Stimulated activated CD4-positive, alpha-beta T cell treated with anti-CD3 and anti-CD28 coated beads, Interleukin-2, amount 100 ng/mL, for 4 hours (primary cell): ENCODE measurements at places on chromosomes 16 and 17.

DNA sequence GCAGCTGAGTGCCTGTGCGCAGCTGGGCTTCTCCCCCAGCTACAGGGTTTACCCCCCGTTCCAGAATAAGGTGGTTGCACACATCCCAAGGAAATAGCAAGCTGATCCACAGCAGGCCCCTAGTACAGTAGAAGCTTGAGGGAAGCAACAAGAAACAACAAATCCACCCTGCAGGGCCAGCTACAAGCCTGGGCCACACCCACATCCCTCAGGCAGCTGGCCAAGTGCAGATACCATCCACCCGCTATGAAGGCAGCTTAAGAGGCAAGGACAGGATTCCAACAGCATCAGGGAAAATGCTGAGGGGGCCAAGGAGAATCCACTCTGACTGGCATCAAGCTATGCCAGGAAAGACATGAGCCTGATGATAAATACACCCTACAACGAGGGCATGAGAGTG, 66.9 kb upstream of the RCVRN start:
- DNase-seq, result no peak

- DNase-seq, result no peak
Observed at GRCh38 chr17:12730931-12731521, 58.3 kb upstream of the ARHGAP44 start.

- DNase-seq, result peak; percentile 8
Observed at GRCh38 chr17:4175921-4176807, 33.2 kb downstream of the CYB5D2 start.

DNA sequence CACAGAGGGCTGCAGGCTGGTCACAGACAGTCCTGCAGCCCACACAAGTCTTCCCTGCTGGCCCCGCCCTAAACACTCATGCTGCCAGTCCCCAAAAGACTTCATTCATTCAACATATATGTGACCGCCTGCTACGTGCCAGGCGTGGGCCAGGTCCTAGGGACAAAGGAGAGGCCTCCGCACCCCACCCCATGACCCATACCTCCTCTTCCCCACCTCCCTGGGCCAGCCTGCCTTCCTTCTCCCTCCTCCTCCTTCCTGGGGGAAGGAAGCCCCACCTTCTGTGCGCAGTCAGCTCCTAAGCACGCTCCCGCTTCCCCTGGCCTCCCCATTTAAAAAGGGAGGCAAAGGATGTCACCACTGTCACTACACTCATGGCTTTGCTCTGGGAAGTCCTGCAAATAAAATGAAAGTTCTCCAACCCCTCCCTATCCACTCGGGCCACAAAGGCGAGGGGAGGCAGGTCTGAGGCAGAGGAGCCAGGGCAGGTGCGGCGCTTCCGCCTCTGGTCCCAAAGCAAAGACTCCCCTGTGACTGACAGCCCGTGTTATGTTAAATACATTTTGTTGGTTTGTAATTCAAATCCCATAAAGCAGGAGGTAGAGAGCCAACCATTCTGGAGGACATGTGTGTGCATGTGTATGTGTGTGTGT, 9.0 kb downstream of the DNAAF8 start:
- no peak for DNase-seq

DNA sequence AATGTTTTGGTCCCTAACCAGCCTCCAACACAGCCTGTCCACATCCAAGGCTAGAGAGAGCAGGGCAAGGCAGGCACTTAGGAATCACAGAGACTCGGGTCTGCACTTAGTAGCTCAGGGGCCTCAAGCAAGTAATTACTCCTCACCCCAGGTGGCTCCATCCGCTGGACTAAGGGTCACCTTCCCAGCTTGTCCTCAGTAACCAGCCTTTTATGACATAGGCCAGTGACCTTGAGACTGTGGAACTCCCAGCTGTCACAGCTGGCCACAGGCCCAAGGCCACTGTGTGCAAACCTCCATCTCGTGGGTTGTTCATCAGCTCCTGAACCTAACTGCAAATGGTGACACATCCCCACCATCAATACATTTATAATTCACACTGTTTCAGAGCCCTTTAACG, 68.6 kb downstream of the CDYL2 start:
- DNase-seq, result no peak

GRCh38 chr16:58028541-58029070, 3.1 kb downstream of the MMP15 start:
- DNase-seq, result no peak

DNA sequence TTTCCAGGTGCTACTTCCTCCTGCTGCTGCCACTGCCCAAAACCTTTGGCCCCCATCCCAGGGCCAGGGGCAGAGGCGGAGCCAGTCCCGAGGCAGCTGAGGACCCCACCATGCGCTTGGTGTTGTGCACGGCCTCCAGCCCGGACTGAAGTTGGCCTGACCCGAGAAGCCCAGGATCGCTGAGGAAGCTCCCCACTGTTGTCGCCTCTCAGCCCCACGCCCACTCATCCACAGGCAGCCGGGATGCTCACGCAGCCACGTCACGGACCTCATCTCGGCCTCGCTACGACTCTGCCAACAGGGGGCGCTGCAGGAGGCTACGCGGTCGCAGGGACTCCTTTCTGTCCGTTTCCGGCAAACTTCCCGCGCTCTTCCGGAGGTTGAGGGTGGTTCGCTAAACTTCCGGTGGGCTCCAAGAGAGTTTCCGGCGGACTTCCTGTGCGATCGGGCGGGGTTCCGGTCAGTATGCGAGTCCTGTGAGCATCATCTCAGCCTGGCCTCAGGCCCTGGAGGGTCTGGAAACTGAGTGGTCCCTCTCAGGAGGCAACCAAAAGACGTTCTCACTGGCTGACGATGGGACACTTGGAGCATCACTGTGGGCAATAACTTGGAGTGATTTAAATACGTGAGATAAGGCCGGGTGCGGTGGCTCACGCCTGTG, 12.4 kb downstream of the ZG16B start:
- peak; percentile 41 for DNase-seq

GRCh38 chr16:83363521-83363920, 444.3 kb upstream of the HSBP1 start:
- no peak for DNase-seq

DNA sequence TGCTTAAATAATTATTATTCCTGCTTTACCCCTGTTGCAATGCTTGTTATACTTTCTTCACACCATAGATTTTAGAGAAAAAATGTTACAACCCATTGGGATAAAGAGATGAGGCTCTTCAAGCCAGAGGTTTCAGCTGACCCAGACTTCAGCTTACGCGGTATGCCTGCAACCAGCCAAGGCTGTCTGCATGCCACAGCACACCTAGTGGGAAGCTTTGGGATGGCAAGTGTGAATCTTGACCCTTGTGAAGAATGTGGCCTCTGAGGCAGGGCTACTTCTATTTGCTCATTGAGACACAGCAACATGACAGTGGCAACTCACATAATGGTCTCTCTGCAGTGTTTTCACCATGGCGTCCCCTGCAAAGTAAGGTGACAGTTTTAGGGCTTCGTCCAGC, 193.9 kb upstream of the PIRT start:
- no peak for DNase-seq

DNA sequence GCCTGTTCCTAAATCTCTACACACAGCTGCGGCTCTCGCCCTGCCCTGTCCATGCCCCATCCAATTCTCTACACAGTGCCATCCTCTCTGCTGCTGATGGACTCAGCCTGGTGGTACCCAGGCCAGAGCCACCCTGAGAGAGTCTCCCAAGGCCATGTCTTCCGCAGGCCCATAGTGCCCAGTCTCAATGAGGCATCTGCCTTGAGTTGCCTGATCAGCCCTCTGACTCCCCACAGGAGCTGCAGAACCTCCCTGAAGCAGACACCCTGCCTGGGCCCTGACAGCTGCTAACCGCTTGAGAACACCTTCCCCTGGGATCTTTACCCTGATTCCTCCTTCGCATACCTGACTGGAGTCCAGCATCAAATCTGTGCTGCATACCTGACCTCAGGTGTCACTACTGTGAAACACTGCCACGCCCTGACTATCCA, 13.3 kb downstream of the TSPOAP1 start:
- no peak for DNase-seq

DNA sequence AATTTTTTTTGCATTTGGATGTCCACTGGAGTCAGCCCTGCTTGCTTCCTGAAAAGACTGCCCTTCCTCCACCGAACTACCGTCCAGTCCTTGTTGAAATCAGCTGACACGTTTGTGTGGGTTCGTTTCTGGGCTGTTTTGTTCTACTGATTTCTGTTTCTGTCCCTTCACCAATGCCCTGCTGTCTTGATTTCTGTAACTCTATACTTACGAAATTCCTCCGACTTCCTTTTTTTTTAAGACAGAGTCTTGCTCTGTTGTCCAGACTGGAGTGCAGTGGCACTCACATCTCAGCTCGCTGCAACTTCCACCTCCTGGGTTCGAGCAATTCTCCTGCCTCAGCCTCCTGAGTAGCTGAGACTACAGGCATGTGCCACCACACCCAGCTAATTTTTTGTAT, 8.4 kb upstream of the GAA start:
- no peak for DNase-seq

- no peak for DNase-seq
Observed at GRCh38 chr17:65457183-65457582, 104.3 kb downstream of the AXIN2 start.

DNA sequence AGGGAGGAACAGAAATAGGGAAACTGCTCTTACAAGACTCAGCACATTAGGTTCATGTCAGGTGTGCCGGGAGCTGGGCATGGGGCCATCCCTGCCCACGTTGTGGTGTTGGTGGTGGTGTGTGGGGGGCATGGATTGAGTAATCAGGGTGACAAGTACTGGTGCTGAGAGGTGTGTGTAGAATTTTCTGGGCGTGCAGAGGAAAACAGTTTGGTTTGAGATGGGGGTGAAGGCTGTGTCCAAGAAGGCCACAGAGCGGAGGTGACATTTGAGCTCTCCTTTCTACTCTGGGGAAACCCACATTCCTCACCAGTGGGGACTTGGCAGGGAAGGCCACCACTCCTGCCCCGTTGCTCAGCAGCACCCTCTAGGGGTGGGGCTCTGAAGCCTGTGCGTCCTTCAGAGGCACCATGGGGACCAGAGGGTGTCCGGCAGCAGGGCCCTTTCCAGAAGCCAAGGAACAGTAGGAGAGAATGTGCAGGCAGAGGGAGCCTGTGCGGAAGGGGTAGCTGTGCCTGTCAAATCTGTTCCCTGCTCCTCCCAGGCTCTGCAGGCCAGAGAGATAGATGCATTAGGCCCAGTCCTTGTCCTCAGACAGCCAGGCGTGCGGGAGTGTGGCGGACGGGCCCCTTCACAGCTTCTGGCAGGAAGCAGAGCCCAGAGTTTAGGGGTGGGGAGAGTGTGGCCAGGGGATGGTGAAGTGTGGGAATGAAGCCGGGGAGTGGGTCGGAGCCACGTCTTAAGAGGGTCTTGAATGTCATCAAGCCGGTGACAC, 48.7 kb upstream of the GSE1 start:
- DNase-seq, result no peak

GRCh38 chr17:44830359-44831288, 537 bp upstream of the GJC1 start:
- DNase-seq, result no peak

GRCh38 chr16:30870904-30871303, 23.0 kb downstream of the BCL7C start:
- DNase-seq, result no peak

- no peak for DNase-seq
Observed at GRCh38 chr17:80822021-80822699, 169.5 kb upstream of the CHMP6 start.

GRCh38 chr17:49454050-49454449, 39.4 kb upstream of the PHB1 start:
- DNase-seq, result no peak

DNA sequence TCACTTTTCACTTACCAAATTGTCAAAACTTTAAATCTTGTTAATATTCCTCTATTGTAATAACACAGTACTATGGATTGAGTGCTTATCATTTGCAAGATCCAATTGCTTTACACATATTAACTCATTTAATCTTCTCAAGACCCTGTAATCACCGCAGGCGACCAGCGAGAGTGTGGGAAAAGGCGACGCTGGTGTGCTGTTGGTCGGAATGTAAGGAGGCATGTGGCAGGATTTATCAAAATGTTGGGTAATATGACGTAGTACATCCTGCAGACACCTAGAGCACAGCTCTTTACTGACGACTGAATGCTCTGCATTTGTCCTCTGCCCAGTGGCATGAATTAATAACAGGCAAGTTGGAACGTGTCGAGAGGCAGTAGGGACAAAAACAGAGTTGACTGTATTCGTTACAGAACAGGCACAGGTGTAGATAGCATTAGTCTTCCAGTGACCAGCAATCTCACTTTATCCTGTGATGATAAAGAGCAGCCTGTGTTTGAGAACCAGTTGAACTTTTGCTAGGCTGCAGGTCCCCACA, 80.3 kb downstream of the TNRC6C start:
- DNase-seq, result no peak

DNA sequence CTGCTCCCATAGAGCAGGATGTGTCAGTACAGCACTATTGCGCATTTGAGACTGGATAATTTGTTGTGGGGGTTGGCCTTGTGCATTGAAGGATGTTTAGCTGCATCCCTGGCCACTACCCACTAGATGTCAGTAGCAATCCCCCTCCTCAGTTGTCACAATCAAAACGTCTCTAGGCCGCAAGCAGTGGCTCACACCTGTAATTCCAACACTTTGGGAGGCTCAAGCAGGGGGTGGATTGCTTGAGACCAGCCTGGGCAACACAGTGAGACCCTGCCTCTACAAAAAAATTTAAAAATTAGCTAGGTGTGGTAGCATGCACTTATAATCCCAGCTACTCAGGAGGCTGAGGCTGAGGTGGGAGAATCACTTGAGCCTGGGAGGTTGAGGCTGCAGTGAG, 48.4 kb downstream of the CENPV start:
- no peak for DNase-seq

DNA sequence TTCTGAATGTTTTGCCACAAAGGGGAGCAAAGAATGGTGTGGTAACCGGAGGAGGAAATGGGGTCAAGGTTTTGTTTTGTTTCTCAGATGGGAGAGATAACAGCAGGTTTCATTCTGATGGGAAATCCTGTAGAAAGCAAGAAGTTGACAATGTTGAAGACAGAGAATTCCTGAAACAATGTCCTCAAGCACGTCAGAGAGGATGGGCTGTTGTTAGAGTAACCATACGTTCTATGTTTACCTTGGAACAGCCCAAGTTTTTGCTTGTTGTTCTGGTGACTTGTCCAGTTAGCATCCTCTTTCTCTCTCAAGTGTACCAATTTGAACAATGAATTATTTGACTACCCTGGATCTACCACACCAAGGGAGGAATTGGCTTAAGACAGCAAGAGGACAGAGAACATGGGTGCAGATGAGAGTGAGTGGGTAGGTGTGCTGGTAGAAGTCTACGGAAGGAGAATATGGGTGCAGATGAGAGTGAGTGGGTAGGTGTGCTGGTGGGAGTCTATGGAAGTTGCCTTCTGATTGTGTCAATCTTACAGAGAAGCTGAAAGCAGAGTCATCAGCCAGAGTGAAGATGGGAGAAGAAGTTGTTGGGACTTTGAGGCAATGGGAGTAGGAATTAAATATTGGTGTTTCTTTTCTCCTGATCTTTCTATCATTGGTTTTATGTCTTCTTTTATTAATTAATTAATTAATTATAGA, 14.8 kb upstream of the NSRP1 start:
- DNase-seq, result no peak
